ENCODE measurements at places on chromosomes 7 and 10.

DNA sequence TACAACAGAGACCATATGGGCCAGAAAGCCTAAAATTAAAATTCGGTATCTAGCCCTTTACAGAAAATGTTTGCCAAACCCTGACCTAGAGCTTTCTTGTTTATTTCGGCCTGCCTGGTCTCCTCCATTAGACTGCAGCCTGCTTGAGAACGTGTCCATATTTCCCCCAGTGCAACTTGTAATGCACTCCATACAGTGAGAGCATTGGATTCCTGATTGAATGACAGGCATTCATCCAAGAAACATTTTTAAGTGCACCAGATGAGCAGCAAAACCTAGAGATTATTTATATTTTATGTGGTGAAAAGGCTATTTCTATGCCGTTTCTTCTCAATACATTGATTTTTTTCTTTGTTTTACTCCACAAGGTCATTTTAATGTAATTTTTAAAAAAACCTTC lies 47.4 kb upstream of the ORC5 start:
- no peak for DNase-seq

- DNase-seq = no peak
Measured at GRCh38 chr7:47942132-47942531, 6.1 kb downstream of the PKD1L1 start.

- no peak for DNase-seq
Measured at GRCh38 chr10:96606216-96606615, 19.4 kb upstream of the TM9SF3 start.

DNA sequence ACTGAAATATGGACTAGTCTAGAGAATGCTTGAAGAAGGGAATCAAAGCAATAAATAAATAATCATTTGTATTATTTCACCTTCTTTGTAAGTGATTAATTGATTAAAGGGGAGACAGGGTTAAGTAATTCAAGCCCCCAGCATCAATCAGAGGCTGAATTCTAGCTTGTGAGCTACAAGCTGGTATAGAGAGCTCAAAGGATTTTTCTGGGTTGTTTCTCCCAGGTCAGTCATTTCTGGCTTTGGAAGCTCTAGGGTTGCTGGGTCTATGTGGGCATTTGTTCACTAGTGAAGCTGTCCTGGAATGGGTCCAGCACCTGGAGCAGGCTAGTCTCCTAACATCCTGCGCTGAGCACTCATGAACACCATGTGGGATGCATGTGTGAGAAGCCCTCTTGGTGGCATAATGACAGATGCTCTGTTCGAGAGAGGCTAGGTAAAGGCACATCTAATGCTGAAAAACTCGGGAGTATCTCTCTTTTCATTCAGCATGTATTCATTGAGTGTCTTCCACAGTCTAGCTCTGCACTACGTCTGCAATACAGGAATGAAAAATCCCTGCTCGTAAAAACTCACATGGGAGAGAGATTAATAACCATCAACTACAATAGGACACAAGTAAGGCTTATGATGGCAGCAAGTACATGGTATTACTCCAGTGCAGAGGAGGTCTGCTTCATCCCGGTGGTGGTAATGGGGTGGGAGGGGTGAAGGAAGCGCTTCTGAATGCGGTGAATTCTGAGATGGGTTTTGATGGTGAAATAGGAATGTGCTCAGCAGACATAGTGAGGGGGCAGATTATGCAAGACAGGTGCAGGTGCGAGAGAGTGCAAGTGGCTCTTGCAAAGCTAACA lies 68.0 kb upstream of the NRP1 start:
- DNase-seq = no peak

- no peak for DNase-seq
Measured at GRCh38 chr10:28219251-28219650, 83.6 kb downstream of the MPP7 start.

- DNase-seq = no peak
Measured at GRCh38 chr7:25636168-25636567, 407.9 kb upstream of the NPVF start.

GRCh38 chr7:904847-905246 lies 28.5 kb downstream of the GET4 start:
- no peak for DNase-seq

DNA sequence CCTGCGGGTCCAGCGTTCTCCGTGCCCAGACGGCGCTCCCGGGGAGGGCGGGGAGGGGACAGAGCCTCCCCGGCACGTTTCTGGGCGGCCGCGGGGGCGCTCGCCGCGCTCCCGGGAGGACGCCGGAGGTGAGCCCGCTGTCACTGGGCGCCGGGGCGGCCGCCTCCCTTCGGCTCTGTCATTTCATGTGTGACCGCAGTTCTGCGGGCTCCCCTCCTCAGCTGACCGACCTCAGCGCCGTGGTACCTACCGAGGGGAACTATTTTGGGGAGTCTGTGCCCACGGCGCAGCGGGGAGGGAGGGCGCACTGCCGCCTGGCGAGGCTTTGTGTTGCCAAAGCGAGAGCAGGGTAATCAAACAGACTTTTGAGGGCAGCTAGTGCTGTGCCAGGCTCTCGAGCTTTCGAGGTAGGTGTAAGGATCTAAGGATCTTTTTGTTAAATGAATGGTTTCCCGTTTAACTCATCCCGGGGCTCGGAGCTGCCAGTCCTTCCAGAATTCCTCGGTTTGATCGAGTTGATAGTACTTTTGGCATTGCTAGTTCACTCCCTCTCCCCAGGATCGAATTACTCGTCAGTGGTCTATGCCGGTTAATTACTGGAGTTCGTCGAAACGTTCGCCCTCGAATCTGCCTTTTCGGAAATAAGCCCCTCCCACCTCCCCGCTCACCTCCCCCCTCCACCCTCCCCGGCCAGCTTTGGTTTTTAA lies 1.9 kb downstream of the ARID5B start:
- no peak for DNase-seq

DNA sequence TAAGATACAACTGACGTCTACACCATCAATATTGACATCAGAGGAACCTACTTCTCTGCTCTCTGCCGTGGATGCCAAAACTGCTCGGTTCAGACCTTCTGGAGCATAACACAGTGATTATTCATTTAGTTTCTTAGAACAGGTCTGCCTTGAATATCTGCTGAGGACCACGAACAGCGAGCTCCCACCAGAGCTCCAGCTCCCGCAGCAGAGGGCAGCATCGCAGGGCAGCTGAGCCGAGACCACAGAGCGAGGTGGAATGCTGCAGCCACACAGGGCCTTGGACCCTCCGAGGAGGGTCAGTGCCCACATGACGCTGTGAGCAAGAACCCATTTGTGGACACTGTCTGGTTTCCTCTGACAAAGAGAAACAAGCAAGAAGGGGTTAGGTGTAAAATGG lies 6.8 kb downstream of the VIPR2 start:
- DNase-seq = no peak

- no peak for DNase-seq
Measured at GRCh38 chr7:9091282-9091681, 657.9 kb downstream of the NXPH1 start.

GRCh38 chr10:17756557-17757217 lies 4.7 kb downstream of the TMEM236 start:
- no peak for DNase-seq

- DNase-seq = peak; percentile 15
Measured at GRCh38 chr10:30639946-30640786, 10.6 kb upstream of the LYZL2 start.

GRCh38 chr7:128701062-128701785 lies 29.1 kb downstream of the GARIN1A start:
- DNase-seq = no peak

GRCh38 chr7:120421151-120421651 lies 148.2 kb downstream of the KCND2 start:
- no peak for DNase-seq

DNA sequence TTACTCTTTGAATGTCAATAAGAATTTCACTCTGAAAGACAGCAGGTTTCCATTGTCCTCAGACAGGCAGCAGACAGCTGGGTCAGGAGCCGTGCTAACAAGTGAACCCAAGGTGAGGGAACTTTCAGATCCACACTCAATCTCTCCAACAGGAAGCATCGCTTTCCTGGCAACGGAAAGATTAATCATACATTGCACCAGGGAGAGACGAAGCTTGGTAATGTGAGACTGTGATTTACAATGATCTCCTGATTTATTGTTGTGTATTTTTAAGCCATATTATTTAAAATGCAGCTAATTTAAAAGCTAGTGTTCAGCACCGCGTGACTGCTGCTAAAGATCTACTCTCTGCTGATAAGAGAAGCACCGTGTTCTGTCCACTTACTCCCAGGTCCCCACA lies 17.5 kb upstream of the NOM1 start:
- DNase-seq = no peak

DNA sequence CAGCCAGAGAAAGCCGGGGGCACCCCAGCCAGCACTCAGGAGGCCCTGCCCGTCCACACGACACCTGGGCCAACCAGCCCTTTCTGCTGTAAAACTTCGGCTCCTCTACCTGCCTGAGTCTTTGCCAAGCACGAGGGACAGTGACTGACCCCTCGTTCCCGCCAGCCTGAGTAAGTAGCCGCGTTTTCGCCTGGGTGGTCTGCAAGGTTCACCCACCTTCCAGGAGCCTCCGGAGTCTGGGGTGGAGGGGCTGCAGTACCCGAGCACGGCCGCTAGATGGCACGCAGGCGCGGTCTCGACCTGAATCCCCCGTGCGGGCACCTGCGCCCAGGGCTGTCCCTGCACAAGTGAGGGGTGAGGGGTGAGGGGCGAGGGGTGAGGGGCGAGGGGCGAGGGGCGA lies 192.7 kb downstream of the PTPRN2 start:
- DNase-seq = peak; percentile 40

GRCh38 chr7:12584930-12585329 lies 14.4 kb downstream of the SCIN start:
- no peak for DNase-seq

- DNase-seq = no peak
Measured at GRCh38 chr10:79063071-79063491, 5.7 kb upstream of the ZMIZ1 start.

DNA sequence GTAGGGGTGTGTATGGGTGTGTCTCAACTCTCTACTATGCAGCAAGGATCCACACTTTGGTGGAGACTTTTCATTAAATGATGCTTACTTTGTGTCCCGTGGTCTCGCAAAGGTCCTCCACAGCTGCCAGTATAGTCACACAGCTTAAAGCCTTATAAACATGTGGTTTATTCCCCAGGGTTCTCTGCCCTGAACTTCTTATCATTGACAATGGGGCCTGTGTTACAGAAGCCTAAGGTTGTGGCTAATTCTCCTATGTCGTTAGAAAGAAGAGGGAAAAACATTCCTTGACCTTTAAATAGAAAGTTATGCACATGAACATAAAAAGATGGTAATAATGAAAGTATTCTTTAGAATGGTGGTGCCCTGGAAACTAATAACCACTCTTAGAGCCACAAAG lies 201.4 kb downstream of the INHBA start:
- no peak for DNase-seq
